ENCODE measurements at places on chromosomes 7 and 10.

GRCh38 chr7:81685270-81685868, 84.5 kb downstream of the HGF start:
- no peak for DNase-seq

DNA sequence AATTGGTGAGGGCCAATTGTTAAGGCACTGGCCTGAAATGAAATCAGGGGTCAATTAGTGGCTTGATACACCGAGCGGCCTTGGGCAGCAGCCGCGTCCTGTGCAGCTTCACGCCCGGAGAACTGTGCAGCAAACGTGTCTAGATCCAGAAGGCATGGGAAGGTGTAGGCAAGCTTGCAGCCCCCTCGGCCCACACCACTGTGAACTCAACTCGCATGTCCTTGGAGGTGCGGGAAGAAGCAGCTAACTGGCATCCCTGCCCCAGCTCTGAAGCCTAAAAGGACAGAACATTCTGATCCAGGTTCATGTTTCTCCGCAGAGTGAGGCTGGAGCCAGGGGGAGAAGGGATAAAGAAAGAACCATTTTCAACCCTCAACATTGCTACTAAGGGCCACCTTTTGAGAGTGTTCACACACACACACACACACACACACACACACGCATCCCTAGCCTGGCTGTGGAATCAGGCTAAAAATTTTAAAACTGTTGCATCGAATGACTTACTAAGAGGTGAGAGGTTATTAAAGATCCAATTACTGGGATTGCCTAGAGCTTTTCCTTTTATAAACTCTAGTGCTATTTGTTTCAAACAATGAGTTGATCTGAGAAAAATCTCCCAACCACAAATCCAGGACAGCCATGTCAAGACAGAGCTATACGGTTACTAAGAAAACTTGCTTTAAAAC, 104.0 kb downstream of the PARP12 start:
- DNase-seq = no peak

GRCh38 chr7:83658126-83658525, 9.2 kb upstream of the SEMA3E start:
- no peak for DNase-seq

DNA sequence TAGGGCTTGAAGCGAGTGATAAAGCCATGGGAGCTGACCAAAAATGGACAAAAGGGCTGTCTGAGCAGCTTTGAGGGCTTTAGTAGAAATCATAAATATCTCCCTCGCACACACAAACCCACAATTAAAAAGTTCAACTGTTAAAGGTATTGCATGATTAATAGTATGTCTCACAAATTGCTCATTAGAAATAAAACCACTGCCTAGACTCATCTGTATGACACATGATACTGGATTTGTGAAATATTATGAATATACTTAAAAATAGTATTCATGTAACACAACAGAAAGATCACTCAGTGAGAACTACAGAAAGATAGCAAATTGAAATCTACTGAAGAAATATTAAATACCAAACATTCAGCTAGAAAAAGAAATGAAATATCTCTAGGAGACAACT, 11.9 kb upstream of the PTPN12 start:
- DNase-seq = no peak

- DNase-seq = peak; percentile 37
Observed at GRCh38 chr10:119651514-119652360, 557 bp downstream of the BAG3 start.

DNA sequence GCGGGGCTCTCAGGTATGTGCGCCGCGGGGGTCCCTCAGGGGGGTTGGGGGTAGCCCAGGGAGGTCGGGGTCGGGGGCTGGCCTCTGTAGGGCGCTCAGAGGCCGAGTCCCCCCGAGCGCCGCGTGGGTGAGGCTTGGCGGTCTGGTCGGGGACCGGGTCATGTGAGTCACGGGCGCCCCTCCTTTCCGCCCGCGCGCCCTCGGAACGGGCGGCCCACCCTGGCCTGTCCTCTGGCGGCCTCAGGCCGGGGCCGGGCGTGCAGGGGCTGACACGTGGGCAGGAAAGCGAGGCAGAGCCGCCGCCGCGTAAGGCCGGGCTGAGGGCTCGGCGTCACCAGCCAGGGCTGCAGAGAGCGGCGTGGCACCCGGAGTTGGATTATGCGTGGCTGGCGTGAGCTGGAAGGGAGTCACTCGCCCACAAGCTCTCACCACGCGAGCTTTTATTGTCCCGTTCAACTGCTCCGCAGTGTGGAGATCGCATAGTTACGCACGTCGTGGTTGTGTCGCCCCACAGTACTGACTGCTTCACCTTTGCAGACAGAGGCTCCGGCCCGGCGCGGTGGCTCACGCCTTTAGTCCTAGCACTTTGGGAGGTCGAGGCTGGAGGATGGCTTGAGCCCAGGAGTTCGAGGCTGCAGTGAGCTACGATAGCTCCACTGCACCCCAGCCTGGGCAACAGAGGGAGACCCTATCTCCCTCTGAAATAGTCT, 385 bp downstream of the SHLD2 start:
- DNase-seq = peak; percentile 55

DNA sequence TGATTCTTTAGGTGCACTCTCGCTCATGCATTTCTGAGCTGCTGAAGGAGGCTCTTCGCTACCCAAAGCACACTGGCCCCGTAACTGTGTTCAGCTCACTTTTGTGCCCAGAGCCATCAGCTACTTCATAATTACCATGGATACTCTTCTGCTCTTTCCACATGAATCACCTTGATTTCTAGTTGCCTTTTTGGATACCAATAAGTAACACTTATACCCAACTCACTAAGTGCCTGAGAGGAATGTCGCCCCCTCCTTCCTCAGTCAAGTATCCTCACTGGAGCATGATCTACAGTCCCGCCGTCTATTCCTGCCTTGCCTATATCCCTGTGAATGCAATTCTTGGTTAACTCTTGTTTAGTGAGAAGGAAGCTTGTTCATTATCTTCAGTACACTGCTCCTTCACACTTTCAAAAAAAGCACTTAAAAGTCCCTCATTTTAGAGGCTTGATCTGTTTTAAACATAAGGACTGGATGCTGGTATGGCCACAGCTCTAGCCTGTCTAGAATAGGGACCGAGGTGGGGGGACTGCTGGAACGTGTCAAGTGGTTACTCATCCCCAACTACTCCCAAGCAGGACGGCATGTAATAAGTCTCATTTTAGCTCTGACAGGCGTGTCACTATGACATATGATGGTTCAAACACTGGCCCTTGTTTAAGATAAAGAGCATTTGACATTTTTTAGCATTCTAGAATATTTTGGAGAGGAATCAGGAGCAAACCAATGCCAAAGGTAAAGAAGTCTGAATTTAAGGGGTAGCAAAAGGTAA, 23.7 kb downstream of the SVIL start:
- no peak for DNase-seq

DNA sequence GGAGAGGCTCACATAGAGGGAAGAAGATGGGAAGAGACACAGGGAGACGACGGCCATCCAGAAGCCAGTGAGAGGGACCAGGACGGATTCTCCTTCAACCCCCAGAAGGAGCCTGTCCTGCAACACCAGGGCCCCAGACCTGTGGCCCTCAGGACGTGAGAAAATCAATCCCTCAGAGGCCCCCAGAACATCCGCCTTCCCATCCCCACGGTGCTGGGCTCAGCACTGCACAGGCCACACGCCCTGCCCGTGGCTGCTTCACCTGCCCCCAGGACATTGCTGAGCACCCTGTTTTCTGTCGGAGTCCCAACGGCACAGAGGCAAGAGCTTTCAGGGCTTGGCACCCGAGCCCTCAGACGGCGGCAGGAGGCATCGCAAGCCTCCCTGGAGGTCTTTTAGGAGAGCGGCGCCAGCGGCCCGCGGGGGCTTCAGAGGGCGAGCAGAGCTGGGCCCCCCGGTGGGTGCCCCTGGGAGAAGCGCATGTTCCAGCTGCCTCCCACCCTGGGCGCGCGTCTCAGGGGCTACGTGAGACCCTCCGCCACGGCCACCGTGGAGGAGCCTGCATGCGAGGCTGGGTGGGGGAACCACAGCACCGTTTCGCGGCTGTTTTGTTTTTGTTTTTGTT, 42.8 kb downstream of the PDGFA start:
- no peak for DNase-seq

All from HEK293T (cell line).